ENCODE measurements at places on chromosomes 1 and 21.

GRCh38 chr1:145720878-145721671 lies 1.8 kb downstream of the CD160 start:
- peak; percentile 64 for DNase-seq

DNA sequence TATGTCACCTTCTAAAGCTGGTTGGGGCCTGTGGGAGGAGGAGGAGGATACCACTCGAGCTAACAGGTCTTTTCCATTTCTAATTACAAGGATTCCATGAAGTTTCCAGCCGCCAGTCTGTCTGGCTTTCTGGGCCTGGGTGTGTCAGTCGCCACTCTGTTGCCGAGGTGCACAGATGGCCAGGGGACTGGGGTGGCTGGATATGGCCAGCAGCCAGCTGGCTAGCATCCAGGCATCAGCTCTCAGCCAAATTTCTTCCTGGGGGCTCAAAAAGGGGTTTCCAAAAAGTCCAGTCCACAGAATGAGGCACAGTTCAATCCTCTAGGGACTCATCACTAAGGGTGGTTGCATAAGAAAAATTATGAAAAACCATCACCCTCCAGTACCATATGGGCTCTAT lies 32.4 kb downstream of the ITPKB start:
- no peak for DNase-seq

- DNase-seq = no peak
Measured at GRCh38 chr1:59814901-59815825, at the start of gene HOOK1. Gene HOOK1 (plus strand): TSS chr1:59814949. CDS start chr1:59815118, 169 bp downstream.

- no peak for DNase-seq
Measured at GRCh38 chr1:61215676-61216289, 133.4 kb downstream of the NFIA start.

DNA sequence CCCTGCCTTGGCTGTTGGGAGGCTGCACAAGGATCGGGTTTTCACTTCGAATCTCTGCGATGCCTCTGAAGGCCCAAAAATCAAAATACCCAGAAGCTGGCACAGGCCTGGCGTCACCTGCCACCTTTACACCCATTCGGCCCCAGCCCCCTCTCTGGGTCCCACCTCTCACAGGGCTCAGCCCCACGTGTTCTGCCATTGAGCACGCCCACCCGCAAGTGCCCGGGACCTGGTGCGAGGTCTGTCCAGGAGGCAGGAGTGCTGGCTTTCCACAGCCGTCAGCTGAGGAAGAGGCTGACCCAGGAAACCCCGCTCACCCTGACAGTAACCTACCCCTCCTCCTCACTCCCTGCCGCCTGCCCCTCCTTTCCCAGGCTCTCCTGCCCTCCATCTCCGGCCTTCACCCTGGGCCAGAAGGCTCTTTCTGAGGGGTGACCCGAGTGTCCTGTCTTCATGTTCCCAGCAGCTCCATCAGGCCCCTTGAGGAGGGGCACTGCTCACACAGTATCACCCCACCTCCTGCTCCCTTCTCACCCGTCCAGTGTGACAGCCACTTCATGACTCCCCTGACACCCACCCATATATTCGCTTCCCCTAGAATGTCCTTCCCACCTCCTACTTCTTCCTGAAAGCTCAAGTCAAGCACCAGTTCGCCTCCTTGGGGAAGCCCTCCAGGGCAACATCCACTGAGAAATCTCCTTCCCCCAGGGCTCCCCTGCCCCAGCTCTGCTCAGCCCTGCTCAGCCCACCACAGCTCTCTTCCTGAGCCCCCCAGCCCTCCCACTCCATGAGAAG lies 13.5 kb downstream of the RCC2 start:
- DNase-seq = no peak

DNA sequence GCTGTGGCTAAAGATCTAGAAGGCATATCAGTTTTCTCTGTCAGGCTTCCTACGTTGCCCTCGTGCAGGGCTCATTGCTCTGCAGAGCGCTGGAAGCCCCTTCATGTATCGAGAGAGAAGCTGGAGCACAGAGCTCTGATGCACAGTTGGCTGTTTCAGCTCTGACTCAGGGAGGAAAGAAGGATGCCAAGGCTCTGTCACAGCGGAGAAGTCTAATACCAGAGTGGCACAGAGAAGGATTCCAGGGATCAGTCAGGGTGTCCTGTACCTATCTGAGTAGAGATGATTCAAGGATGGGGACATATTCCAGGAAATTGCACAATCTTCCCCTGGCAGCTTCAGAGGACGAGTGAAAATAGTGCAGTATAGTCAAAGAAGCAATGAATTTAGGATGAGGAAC lies 179.2 kb upstream of the FMN2 start:
- DNase-seq = no peak

DNA sequence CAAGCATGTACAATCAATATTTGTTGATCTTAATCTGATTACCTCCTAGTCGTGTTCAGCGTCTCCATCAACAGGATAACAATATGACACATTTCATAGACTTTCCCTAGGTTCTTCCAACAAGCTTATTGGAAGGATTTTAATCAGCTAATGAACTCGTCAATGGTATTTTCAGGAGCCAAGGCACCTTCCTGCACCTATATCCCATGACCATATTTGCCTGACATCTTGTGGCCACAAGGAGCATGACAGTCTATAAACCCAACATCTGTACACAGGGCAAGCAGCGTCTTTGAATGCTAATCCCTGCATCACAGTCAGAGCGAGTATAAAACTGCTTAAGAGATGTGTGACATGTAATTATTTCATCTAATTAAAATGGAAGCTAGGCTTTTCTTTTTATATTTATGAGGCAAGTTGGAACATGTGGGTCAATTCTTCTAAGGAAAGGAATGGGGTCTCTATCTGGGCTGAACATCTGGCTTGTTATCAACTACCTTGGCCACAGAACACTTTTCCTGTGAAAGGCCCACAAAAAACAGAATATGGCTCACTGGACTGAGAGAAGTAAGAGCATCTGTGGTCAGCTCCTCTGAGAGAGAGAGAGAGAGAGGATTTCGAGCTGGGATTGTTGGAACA lies 388.8 kb downstream of the NTNG1 start:
- no peak for DNase-seq

- no peak for DNase-seq
Measured at GRCh38 chr1:245996811-245997210, 510.3 kb downstream of the SMYD3 start.

DNA sequence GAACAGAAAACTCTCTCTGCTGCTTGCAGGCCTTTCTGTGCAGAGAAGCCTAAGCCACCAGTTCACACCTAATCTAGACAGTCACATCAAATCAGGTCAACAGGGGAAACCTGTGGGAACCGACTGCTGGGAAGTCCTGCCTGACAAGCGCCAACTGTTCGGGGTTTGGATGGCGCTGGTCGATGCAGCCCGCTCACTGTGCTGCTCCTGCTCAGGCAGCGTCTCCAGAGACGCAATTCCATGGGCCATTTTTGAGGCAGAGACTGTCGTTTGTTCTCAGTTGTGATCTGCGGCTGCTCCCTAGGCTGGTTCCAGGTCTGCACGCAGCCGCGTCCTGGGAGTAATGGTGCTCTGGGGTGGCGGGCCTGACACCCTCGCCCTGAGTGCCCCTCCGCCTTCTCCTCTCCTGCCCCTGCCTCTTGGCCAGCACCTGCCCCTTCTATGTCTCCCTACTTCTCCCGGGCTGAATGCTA lies 1.4 kb downstream of the AGT start:
- no peak for DNase-seq

GRCh38 chr1:196607981-196608380 lies 259 bp downstream of the KCNT2 start:
- DNase-seq = no peak

DNA sequence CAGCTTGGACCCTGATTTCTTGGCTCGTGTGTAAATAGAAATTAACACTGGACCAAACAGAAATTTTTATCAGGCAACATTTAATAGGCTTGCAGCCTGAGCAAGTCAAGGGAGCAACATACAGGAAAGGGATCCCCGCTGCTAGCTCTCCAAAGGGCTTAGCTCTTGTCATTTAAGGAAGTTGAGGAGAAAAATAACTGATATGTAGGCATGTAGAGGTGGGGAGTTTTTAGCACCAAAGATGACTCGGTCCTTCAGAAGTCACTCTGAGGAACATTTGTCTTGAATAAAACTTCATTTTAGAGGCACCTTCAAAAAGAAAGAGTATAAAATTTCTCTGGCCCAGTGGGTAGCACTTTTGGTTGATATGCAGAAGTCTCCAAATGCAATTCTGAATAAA lies 27.1 kb downstream of the GBP2 start:
- DNase-seq = no peak

GRCh38 chr1:240232530-240232929 lies 140.8 kb downstream of the FMN2 start:
- no peak for DNase-seq

GRCh38 chr1:176643536-176643935 lies 180.6 kb downstream of the PAPPA2 start:
- DNase-seq = no peak

GRCh38 chr1:240682166-240682858 lies 70.4 kb upstream of the GREM2 start:
- no peak for DNase-seq

DNA sequence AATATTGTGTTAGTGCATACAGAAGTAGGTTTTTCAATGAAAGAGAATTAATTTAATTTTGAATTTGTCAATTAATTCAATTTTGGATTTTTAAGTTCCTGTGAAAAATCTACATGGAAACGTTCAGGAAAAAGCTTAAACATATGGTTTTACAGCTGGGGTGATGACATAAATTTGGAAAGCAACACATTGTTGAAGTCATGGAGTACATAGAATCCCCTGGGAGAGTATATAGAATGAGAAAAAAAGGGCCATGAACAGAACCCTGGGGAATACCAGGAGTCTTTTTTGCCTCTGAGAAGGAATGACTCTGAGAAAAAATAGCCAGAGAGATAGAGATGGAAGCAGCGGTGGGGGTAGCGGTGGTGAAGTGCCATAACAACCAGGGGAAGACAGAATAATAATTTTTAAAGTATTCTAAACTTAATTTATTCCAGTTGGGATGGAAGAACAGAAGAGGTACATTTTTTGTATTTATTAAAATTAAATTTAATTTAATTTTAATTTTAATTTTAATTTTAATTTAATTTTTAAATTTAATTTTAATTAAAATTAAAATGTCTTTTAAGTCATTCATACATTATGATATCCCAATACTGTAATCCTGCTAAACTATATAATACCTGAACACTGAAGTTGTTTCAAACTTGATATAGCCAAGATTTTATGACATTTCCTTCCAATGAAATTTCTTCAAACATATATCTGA lies 48.9 kb downstream of the NME7 start:
- DNase-seq = no peak

DNA sequence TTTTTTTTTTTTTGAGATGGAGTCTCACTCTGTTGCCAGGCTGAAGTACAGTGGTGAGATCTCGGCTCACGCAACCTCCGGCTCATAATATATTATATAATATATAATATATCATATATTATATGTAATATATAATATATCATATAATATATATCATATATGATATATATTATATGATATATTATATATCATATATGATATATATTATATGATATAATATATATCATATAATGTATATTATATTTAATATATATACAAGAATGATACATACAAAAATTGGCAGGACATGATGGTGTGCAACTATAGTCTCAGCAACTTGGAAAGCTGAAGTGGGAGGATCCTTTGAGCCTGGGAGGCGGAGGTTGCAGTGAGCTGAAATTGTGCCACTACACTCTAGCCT lies 1725.5 kb downstream of the MRPL39 start:
- no peak for DNase-seq

- DNase-seq = no peak
Measured at GRCh38 chr1:28176492-28177470, at the start of gene PTAFR. Gene PTAFR (minus strand): TSS chr1:28176690. CDS start chr1:28151021, 25,669 bp downstream.

- no peak for DNase-seq
Measured at GRCh38 chr1:10155087-10155712, 55.2 kb upstream of the KIF1B start.

DNA sequence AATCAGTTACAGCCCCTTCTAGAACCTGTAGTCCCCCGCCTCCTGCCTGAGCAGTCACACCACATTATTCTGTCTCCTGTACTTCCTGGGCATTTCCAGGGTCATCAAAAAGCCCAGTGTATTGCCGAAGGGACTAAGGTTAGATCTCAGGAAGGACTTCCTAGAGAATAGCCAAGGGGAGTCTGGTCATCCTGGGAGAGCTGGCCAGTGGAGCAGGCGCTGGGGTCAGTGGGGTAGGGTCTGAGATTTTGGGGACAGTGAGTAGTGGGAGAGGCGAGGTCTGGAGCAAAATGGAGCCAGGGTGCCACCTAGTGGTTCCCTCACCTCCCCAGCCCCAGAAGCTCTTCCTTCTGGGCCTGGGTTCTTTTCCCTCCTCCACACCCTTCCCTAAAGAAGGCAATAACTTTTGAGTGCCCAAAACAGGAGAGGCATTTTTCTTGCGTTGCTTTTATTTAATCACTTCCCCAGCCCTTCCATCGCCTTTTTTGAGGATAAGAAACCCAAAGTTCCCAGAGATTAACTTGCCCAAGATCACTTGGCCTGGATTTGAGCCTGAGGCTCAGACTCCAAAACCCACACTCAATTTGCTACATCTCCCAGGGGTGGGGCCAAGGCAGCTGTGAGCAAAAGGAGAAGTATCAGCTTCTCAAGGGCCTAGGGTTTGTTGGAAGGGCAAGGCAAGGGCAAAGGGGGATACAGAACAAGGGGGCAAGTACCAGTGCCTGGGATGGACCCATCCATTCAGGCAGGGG lies 7.3 kb upstream of the PMVK start:
- peak; percentile 16 for DNase-seq

GRCh38 chr1:3743421-3743820 lies 8.8 kb upstream of the CCDC27 start:
- no peak for DNase-seq

DNA sequence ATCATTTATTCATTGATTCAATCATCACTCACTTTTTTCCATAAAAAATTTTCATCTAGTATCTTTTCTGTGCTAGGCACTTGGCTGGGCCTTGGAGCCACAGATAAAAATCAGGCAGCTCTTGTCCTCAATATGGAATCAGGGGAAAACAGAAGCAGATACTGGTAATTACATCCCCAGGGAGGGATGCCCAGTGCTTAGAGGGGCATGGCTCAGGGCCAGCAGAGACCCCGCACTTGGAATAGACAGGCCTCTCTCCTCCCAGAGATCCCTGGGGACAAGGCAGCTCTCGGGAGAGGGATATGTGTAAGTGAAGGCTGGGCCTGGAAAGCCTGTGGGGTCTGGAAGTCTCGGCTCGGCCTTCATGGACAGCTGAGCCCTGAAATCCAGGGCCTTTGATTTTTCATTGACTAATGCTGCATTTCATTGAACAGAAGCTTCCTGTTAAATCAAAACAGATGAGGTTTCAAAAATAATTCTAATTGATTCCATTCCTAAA lies 180.4 kb downstream of the FOXD2 start:
- DNase-seq = no peak

- no peak for DNase-seq
Measured at GRCh38 chr1:46152016-46152415, 19.6 kb upstream of the PIK3R3 start.

- no peak for DNase-seq
Measured at GRCh38 chr21:17658931-17659330, 46.2 kb upstream of the BTG3 start.

DNA sequence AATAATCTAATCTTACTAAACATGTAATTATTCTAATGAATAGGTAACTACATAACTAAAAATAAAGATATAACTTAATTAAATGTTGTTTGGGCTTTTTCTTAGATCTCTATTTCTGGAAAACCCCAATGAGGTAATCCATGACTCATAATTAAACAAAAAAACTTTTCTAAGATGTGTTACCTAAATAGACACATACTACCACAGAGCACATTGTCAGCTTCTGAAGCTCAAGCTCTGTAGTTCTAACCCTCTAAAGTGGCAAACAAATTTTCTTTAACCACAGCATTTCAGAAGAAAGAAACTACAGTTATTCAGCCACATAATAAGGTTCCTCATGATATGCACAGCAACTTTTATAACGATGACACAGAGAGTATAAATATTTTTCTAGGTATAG lies 4.2 kb downstream of the OR6K3 start:
- DNase-seq = no peak

GRCh38 chr1:31166462-31166861 lies 73.2 kb downstream of the NKAIN1 start:
- DNase-seq = no peak
